Activated CD4-positive, alpha-beta T cell treated with anti-CD3 and anti-CD28 coated beads, Interleukin-2, amount 50 U/mL, for 24 hours (primary cell): ENCODE measurements at places on chromosomes 5 and 9.

GRCh38 chr5:30102185-30102584 lies 1091.3 kb upstream of the CDH6 start:
- DNase-seq = no peak

DNA sequence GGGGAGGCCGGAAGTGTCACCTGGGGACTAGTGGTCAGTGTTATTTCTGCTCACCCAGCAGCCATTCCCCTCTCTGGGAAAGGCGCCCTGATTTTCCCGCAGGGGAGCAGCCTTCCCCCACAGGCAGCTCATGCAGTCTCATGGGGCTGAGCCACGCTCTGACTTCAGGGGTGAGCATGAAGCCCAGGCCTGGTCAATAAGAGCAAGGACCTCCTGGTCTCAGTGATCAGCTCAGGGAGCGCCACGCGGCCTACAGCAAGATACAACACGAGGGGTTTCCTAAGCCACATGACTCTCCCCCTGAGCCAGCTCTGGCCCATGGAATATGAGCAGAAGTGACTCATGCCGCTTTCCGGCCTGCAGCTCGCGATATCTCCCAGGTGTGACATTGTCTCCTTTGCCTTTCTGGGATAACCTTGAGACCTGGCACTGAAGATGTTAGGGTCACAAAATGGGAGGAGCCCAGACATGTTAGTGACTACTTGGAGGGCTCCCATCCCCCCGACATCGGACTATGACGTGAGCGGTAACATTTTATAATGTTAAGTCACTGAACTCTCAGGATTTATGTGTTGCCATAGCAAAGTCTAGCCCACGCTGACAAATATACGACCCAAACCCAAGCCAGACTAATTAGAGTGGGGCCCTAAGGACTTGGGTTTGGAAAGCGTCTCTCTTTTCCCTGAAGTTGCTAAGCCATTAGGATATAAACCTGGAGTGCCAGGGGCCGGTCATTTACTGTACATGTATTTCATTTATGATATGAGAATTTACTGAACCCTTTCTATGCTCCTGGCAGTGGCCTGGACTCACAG lies 46.5 kb upstream of the GFPT2 start:
- DNase-seq = no peak

DNA sequence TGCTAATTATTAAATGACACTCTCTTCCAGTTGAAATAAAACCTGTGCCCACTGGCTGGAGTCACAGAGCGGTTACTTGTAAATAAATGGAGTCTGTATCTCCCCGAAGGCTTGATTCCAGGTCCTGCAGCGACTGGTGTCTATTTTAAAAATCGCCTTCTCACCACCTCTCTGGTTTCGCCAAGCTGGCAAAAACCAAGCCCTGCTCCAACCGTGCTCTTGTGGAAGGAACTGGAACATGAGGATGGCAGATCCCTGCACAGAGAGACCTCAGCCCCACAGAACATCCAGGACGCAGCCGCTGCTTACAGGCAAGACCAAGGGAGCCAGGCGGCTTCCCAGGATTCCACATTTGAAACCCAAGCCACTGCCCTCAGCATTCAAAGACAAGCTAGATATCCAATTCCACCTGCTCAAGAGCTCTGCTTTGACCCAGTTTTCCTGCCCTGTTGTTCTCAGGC lies 15.0 kb downstream of the SEMA4D start:
- DNase-seq = no peak

DNA sequence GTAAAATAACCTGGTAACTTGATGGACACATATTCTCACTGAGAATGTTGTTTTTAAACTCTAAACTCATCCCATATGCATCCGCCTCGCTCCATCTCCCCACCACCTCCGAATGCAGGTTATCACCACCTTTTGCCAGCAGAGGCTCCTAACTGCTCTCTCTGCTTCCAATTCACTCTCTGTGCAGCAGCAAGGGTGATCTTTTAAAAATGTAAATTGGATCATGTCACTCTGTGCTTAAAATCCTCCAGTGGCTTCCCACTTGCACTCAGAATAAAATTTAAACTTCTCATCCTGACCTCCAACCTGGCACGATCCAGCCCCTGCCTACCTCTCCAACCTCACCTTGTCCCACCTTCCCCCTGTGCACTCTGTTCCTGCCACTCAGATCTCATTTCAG lies 317.2 kb downstream of the ZSWIM6 start:
- DNase-seq = no peak

- DNase-seq = no peak
Observed at GRCh38 chr9:20990867-20991266, 40.6 kb downstream of the HACD4 start.

DNA sequence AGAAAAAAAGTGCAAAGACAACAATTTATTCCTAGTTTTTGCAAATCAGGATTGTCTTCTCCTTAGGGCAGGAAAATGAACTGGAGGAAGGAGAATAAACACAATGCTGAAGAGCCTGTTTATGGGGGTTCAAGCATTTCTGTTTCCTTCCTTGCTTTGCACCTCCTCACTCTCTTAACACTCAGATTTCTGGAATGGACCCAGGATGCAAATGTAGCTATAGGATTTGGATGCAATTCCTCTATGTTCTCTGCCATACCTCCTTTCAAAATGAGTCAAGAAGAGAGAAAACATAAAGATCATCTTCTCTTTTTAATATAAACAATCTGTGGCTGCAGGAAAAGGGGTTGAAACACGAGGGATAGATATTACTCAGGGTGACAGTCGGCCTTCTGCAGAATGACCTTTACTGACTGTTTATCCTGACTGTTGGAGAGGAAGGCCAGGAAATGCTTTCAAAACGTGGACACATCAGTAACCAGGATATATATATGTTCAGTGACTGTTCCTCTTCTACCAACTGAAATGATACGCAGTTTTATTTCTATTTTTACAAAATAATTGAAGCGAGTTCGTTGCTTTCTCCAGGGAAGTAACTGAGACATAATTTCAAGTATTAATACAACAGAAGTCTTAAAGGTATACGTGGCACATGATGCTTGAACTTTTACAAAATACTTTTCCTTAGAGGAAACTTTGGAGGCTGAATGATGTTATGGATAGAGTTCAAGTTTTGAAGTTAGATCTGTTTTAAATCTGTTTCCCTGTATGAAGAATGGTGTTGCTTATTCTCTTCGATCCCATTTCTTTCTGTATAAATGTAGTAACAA lies 44.4 kb downstream of the ACTBL2 start:
- no peak for DNase-seq

GRCh38 chr9:70392850-70393249 lies 21.6 kb downstream of the KLF9 start:
- DNase-seq = no peak

GRCh38 chr9:78680196-78680595 lies 383.3 kb downstream of the PSAT1 start:
- no peak for DNase-seq

- DNase-seq = no peak
Observed at GRCh38 chr5:150160448-150161081, 4.9 kb upstream of the PDGFRB start.

DNA sequence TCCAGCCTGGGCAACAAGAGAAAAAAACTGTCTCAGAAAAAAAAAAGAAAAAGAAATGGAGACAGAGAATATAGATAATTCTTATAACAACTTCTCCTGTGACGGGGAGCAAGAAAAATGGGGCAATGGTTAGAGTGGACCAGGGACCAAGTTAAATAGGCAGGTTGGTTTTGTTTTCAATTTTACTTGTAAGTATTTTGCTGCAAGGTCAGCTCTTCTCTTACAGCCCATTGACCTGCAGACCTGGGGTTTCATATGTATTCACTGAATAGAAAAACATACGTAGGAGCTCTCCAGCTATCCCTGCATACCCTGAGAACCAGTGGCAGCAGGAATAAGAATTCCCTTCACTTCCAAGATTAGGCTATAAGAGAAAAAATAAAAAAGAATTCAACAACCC lies 29.2 kb upstream of the IL13 start:
- DNase-seq = no peak

- DNase-seq = no peak
Observed at GRCh38 chr9:109769250-109769649, 10.7 kb upstream of the PALM2AKAP2 start.

GRCh38 chr5:32090026-32090754 lies 83.9 kb downstream of the GOLPH3 start:
- no peak for DNase-seq

GRCh38 chr9:126166866-126167265 lies 159.8 kb upstream of the MVB12B start:
- no peak for DNase-seq

DNA sequence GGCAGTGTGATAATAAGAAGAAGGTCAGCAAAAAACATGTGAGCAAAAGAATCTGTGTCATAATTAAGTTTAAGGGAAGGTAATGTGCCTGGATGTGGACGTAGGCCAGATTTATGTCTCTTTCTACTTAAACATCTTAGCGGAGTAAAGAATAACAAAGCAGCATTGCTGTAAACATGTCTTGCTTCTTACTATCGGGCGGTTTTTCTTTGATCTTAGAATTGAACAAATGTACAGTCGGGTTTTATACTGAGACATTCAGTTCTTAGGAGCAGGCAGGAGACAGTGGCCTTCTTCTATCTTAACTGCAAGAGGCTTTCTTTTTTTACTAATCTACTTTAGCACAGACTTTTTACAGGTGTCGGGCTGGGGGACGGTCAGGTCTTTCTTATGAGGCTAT lies 40.4 kb upstream of the FLT4 start:
- no peak for DNase-seq

DNA sequence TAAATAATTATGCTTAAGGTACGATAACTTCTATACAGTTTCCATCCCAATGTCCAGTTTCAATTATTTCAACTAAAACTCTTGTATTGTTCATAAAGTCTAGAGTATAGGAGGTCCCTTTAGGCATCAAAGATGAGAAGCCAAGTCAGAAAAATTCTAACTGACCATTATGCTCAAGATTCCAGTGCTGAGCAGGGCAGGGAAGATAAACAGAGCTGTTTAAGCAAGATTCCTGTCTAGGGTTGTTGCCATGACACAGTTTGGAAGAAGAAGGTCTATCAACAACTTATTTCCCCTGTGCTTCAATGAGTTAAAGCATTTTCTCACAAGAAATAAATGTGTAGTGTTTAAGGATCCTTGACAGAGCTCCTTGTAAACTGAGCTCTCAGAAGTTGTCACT lies 48.9 kb upstream of the MTAP start:
- no peak for DNase-seq

- no peak for DNase-seq
Observed at GRCh38 chr9:121914604-121915303, 178.4 kb downstream of the TTLL11 start.

DNA sequence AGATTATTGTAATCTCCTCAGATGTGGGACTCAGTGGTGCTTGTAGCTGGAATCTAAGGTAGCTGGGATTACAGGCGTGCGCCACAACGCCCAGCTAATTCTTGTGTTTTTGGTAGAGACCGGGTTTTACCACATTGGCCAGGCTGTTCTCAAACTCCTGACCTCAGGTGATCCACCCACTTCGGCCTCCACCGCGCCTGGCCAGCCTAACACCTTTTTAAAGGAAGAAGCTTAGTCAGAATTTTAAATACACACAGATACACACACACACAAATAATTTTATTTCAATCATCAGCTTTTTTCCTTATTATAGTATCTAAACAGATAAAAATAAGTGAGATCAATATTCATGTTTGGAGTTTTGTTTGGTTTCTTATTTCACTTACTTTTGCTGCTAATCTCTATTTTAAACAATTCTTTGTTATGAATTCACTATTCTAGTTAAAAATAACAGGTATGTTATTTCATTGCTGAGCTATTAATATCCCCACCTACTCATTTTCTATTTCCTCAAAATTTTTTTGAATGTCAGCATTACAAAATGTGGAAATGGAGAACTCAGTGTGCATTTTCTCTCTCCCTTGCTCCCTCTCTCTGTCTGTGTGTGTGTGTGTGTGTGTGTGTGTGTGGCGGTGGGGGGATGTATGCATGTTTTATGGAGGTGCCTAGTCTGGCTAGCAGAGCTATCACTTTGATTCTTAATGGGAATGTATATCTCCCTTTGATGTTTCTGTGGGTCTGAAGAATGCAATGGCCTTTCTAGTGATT lies 960.6 kb upstream of the DMAC1 start:
- DNase-seq = no peak

GRCh38 chr5:148541054-148541835 lies 113.1 kb downstream of the HTR4 start:
- no peak for DNase-seq

- DNase-seq = no peak
Observed at GRCh38 chr5:38556088-38556598, 303 bp downstream of the LIFR start.

DNA sequence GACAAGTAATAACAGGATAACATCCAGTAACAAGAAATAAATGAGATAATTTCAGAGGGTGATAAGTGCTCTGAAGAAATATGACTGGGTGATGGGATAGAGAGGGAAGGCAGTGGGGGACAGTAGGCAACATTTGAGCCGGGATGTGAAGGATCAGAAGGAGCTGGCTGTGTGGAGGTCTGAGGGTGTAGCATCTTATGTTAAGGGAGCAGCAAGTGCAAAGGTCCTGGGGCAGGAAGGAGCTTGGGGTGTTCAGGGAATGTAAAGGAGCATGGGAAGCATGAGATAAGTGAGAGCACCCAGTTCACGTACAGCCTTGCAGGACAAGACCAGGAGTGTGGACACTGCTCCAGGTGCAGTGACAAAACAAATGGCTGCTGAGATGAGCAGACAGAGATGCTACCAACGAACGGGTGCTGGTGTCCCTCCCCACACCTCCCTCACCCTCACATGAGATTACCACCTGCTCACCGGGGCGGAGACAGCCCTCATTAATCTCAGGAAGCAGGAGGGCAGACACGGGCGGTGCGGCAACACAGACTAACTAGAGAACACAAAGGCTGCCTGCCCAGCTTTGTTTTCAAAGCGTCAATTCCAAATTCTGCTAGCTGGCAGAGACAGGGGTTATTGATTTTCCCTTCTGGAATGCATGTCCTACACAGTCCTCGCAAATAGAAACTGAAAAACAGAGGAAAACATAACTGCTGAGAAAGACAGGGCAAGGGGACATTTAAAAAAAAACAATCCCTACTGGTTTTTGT lies 298.1 kb upstream of the PANK3 start:
- DNase-seq = no peak

- no peak for DNase-seq
Observed at GRCh38 chr9:35407846-35408245, 82.1 kb upstream of the RUSC2 start.

- no peak for DNase-seq
Observed at GRCh38 chr9:75186767-75187380, 98.6 kb downstream of the OSTF1 start.

DNA sequence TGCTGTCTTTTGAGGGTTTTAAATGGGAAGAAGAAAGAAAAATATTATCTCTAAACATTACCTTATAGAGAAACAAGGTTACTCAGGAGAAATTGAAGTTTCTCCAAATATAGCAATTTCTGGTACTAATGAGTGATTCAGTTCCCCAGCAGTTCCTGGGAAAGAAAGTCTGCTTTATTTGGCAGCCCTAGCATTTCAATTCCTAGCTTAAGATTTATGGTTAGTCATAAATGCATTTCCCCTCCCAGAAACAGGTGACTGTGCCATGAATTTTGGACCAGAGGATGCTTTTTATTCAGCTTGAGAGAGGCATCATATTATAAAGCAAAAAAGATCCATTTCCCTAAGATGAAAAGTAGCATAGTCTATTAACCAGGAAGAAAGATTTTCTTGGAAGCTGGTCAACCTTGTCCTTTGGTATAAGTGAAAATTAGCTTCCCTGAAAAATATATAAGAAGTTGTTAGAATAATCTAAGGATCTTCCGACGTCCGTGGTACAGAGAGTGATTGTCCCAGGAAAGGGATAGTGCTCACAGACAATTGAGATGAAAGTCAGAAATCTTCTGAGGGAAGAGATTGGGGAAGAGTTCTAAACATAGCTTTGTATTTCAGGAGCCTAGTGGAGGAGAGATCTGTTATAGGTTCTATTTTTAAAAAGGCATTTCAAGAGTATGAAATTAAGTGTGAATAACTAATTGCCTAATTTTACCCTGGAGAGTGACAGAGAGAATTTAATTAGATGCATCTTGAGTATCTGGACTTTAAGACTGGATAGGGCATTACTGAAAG lies 164.9 kb downstream of the ESM1 start:
- no peak for DNase-seq
